H9 (cell line): ENCODE measurements at places on chromosomes 2 and 18. TPM values are rescaled to one million over a fixed set of nuclear protein-coding genes. Genes with fewer than 3 reads are reported as not detected.

GRCh38 chr18:45806226-45806625, 19.2 kb upstream of the SIGLEC15 start:
- H3K27ac ChIP-seq = no peak overlapping the region
- H3K4me3 ChIP-seq = no peak overlapping the region
- peaks cover 2% of the 10 kb centered on the region; the same call in 1 of the 2 replicates for H3K4me1 ChIP-seq
- H3K36me3 ChIP-seq = peaks cover 8% of the 10 kb centered on the region
- no peaks in the 10 kb centered on the region for H3K27me3 ChIP-seq

GRCh38 chr2:160751021-160751420, 257.4 kb upstream of the RBMS1 start:
- no peaks in the 10 kb centered on the region for H3K27me3 ChIP-seq
- no peak overlapping the region for H3K4me3 ChIP-seq
- peaks cover 11% of the 10 kb centered on the region for H3K36me3 ChIP-seq
- H3K4me1 ChIP-seq = no peaks in the 10 kb centered on the region

DNA sequence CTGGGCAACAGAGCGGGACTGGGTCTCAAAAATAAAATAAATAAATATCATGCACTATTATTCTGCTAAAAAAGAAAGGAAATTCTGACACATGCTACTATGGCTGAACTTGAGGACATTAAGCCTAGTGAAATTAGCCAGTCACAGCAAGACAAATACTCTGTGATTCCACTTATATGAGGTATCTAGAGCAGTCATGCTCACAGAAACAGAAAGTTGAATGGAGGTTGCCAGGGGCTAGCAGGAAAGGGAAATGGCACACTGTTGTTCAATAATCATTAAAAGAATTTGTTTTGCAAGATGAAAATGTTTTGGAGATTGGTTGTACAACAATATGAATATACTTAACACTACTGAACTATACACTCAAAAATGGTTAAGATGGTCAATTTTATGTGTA, 60.8 kb downstream of the NCKAP1 start:
- H3K4me1 ChIP-seq = no peaks in the 10 kb centered on the region
- DNase-seq = no peak
- H3K27ac ChIP-seq = no peak overlapping the region
- H3K27me3 ChIP-seq = no peaks in the 10 kb centered on the region

The TTR gene
- total RNA-seq = not detected in 2 replicates

GRCh38 chr2:109613081-109613921, 465 bp downstream of the SEPTIN10 start:
- no peaks in the 10 kb centered on the region; the same call in 1 of the 2 replicates for H3K4me1 ChIP-seq
- peak overlapping the region; percentile 87 for H3K4me3 ChIP-seq
- peaks cover 3% of the 10 kb centered on the region; the same call in 2 of the 3 replicates for H3K36me3 ChIP-seq
- peak; percentile 39 for DNase-seq
- peaks cover 3% of the 10 kb centered on the region; the same call in 1 of the 2 replicates for H3K27me3 ChIP-seq

DNA sequence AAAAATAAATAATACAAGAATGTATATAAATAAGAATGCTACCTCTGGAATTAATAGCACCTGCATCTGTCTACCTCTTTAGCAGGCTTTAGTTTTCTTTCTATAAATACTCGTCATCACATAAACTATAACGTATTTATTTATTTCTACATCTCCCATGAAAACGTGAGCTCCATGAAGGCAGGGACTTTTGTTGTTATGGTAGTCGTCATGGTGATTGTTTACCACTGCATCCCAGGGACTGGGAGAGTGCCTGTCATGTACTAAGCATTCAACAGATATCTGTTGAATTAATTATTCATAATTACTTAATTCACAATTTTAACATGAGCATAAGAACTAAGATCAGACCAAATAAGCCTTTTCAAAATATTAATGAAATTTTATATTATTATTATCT, 386.6 kb downstream of the NRXN1 start:
- H3K4me3 ChIP-seq = no peak overlapping the region
- no peak for DNase-seq
- H3K36me3 ChIP-seq = no peaks in the 10 kb centered on the region
- peaks cover 2% of the 10 kb centered on the region; the same call in 1 of the 2 replicates for H3K4me1 ChIP-seq
- no peaks in the 10 kb centered on the region for H3K27me3 ChIP-seq

GRCh38 chr2:152115952-152116351, 17.1 kb upstream of the CACNB4 start:
- H3K27me3 ChIP-seq = no peaks in the 10 kb centered on the region
- no peak overlapping the region; the same call in 2 of the 3 replicates for H3K4me3 ChIP-seq
- no peaks in the 10 kb centered on the region for H3K36me3 ChIP-seq

GRCh38 chr2:233673896-233674295, 2.2 kb downstream of the UGT1A9 start:
- H3K27me3 ChIP-seq = no peaks in the 10 kb centered on the region
- no peaks in the 10 kb centered on the region; the same call in 1 of the 2 replicates for H3K4me1 ChIP-seq
- H3K27ac ChIP-seq = no peak overlapping the region
- DNase-seq = no peak
- H3K36me3 ChIP-seq = no peaks in the 10 kb centered on the region

DNA sequence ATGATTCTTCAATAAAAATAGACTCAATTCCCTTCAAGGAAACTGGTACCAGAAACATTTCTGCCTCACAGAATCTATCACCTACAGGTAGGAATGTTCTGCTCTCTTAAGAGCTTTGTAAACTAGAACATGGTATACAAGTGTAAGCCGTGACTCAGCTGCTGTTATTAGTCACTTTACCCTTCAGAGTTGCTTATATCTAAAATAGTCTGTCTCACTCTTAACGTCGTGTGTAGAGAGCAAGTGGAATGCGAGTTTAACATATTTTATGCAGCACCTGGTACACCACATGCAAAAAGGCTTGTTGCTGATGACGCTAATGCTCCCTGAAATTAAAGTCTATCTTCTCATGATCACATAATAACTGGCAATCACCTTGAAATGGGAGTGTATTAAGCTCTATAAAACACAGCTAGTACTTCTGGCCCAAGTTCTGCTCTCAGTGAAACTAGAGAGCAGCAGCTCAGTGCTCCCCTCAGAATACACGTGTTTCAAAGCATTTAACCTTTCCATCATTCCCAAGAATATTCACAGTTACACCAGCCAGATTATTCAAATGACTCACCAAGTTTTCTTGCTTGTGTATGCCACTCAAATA, 420.0 kb downstream of the ZEB2 start:
- no peak for DNase-seq
- peaks cover 10% of the 10 kb centered on the region; the same call in 2 of the 3 replicates for H3K36me3 ChIP-seq
- no peaks in the 10 kb centered on the region for H3K4me1 ChIP-seq
- no peaks in the 10 kb centered on the region for H3K27me3 ChIP-seq
- H3K4me3 ChIP-seq = no peak overlapping the region

- no peak overlapping the region for H3K4me3 ChIP-seq
- no peak for DNase-seq
Measured at GRCh38 chr2:14815201-14815600, 182.7 kb downstream of the LRATD1 start.

The MEX3C gene
- total RNA-seq = 98.1 and 99.2 TPM in 2 replicates

DNA sequence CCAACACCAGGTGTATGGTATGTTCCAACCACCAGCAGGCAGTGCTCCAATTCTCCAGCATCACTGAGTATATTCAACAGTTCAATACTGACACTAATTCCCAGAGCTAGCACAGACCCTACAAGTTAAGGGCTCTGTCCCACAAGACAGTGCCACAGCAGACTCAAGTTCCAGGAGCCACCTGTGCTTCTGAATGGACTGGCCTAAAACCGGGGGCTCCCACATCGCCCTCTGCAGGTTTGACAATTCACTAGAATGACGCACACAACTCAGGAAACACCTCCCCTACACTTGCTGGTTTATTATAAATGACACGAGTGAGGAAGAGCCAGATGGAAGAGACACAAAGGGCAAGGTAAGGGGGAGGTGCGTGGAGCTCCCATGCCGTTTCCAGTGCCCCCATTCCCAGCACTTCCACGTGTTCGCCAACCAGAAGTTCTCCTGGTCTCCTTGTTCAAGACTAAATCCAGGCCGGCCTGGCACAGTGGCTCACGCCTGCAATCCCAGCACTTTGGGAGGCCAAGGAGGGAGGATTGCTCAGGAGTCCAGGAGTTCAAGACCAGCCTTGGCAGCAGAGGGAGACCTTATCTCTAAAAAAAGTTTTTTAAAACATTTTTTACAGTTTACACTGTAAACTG, 12.2 kb upstream of the ATP6V1B1 start:
- no peaks in the 10 kb centered on the region for H3K27me3 ChIP-seq
- no peaks in the 10 kb centered on the region for H3K36me3 ChIP-seq
- no peaks in the 10 kb centered on the region for H3K4me1 ChIP-seq
- peak; percentile 74 for DNase-seq
- no peak overlapping the region for H3K4me3 ChIP-seq
- H3K27ac ChIP-seq = no peak overlapping the region

DNA sequence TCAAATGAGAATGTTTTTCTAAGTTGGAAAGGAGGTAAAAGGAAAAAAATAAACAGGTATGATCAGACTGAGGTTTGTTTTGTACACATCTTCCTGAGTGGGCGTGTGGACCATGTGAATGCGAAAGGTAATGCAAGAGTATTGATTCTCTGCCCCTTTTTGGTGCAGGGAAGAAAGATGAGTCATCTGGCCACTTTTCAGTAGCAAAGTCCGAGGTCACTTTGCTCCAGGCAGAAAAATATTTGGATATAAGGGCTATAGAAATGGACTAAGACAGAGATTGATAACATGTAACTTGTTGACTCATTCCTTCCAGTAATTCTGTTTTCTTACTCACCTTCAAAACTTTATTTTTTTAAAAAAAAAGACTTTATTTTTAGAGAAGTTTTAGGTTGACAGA, 130.5 kb downstream of the DSEL start:
- no peak for DNase-seq
- no peak overlapping the region for H3K27ac ChIP-seq
- no peaks in the 10 kb centered on the region for H3K27me3 ChIP-seq
- no peaks in the 10 kb centered on the region for H3K36me3 ChIP-seq
- H3K4me1 ChIP-seq = no peaks in the 10 kb centered on the region

The EN1 gene
- not detected in 2 replicates for total RNA-seq

- no peak overlapping the region for H3K4me3 ChIP-seq
- no peaks in the 10 kb centered on the region for H3K4me1 ChIP-seq
- H3K27me3 ChIP-seq = no peaks in the 10 kb centered on the region
Measured at GRCh38 chr2:223196331-223196730, 144.3 kb downstream of the KCNE4 start.

DNA sequence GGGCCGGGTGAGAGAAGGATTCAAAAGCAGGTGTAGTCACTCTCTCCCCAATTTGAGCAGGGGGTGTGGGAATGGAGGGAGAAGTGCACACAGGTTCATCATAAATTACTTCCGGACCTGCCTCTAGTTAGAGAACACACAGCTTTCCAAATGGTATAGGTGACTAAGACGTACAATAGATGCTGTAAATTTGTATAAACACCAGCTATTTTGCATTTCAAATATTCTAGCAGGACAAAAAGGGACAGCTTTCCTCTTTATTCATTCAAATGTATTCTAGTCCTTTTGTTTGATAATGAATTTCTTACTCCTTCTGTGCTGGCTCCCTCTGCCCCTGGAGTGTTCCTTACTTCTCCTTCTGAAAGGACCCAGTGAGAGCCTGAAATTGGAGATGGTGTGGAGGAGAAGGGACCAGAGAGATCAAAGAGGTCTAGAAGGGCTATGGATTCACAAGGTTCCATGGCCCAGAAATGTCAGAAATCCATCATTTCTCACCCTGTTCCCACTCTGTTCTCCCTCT, 53.2 kb upstream of the SH3BP4 start:
- no peak overlapping the region for H3K4me3 ChIP-seq
- no peaks in the 10 kb centered on the region for H3K36me3 ChIP-seq
- H3K4me1 ChIP-seq = no peaks in the 10 kb centered on the region
- DNase-seq = no peak

DNA sequence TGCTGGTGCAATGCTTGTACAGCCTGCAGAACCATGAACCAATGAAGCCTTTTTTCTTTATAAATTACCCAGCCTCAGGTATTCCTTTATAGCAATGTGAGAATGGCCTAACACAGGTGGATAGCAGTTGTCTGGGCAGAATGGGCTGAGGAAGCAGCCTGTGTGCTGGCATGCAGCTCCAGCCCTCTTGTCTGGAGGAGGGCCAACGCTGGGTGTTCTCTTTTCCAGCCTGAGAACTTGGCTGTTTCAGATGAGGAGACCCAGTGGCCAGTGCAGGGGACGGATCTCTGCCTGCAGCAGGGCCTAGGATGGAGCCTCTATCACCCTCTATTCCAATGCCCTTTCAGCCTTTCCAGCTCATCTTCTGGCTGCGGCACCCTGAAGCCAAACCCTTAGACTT, 58.8 kb downstream of the CTIF start:
- H3K4me1 ChIP-seq = no peaks in the 10 kb centered on the region
- no peak overlapping the region for H3K27ac ChIP-seq
- no peak overlapping the region for H3K4me3 ChIP-seq
- H3K27me3 ChIP-seq = no peaks in the 10 kb centered on the region

The HK2 gene
- 51.3 and 54.3 TPM in 2 replicates for total RNA-seq

DNA sequence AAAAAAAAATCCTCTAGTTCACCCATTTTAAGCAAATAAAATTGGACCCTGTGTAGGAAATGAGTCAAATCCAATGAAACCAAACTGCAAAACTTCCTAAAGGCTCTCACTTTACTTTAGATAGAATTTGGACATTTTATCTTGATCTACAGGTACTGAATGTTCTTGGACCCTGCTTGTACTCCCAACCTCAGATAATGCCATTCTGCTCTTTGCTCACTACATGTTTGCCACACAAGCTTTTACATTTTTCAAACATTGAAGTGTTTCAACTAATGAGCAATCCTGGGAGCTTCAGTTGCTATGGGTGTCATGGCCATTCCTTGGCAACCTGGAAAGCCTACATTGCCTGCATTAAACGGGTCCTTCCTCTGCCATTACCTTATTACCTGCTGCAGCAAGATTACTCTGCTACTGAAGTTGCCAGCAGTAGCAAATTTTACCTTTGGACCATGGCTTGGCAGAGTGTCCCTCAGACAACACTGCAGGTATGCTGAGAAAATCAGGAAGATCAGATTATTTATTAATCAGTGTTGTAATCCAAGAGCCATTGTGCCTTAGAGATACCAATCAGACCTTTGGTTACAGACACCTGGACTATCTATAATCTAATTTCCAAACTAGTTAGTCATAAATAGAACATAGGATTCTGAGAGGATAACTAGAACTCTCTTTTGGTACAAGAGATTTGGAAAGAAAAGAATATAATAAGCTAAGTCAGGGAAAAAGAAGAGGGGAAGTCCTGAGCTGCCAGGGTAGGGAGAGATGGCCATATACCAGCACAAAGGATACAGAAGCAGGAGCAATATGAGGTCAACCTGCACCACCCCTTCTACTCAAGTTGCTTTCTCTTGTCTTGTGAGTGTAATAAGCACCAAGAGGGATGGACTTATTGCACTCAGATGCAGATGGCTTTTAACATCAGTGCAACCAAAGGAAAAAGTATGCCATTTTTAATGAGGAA, 293.3 kb upstream of the TFPI start:
- no peak for DNase-seq
- H3K27me3 ChIP-seq = no peaks in the 10 kb centered on the region
- H3K27ac ChIP-seq = no peak overlapping the region

GRCh38 chr2:178923546-178923945, 116.3 kb upstream of the TTN start:
- no peak overlapping the region for H3K27ac ChIP-seq
- H3K4me1 ChIP-seq = no peaks in the 10 kb centered on the region
- H3K27me3 ChIP-seq = no peaks in the 10 kb centered on the region

GRCh38 chr2:1222056-1222455, 191.2 kb upstream of the TPO start:
- H3K27ac ChIP-seq = no peak overlapping the region
- peaks cover 18% of the 10 kb centered on the region for H3K36me3 ChIP-seq
- no peaks in the 10 kb centered on the region for H3K4me1 ChIP-seq
- H3K4me3 ChIP-seq = no peak overlapping the region
- DNase-seq = no peak
- H3K27me3 ChIP-seq = no peaks in the 10 kb centered on the region
